ENCODE measurements at places on chromosomes 1 and 21.

DNA sequence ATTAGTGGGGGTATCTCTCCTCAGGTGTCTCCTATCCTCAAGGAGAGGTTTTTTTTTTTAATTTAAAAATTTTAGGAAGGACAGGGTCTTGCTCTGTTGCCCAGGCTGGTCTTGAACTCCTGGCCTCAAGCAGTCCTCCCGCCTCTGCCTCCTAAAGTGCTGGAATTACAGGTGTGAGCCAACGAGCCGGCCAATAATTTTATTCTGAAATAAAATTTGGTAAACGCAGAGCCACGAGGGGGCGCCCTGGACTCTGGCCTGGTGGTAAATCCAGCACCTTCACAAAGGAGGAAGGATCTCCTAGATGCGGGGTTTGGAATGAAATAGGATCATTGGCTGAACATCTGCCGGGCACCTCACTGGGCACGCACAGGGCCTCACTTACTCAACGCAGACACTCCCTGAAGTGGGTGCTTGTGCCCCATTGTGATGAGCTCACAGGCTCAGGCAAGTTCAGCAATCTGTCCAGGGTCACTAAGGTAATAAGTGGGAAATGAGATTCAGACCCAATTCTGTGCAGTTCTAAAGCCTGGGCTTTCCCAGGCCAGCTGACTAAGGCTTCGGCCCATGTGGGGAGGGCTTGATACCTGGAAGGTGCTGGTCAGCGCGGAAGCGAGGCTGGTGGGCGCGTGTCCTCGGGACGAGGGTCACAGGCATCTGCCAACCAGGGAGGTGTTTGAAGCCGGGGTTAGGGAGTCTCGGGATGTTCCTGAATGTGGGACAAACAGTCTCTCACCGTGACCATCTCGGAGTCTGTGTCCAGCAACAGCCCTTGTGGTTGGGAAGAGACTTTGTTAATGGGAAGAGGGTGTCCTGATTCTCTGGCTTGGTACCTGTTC is 32.7 kb upstream of the ETV3 start:
- DNase-seq = no peak

DNA sequence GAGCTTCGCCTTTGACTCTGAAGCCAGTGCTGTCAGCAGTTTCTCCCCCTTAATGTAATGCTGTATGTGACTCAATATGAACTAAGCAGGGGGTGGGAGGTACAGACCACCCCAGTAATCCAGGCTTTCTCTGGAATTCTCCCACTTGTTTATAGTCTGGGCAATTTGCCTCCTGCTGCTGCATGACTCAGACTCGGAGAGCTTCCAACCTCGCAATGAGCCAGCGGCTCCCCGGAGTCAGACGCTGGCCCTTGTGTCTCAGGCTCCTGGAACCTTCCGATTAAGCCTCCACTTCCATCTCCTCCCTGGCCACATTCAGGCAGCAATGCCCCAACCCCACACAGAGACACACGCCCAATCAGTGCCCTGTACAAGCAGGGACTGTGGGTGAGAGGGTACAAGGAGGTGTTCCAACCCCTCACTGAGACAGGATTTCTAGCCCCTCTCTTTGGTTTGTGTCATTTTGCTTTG is 471.7 kb upstream of the VAMP3 start:
- DNase-seq = no peak

DNA sequence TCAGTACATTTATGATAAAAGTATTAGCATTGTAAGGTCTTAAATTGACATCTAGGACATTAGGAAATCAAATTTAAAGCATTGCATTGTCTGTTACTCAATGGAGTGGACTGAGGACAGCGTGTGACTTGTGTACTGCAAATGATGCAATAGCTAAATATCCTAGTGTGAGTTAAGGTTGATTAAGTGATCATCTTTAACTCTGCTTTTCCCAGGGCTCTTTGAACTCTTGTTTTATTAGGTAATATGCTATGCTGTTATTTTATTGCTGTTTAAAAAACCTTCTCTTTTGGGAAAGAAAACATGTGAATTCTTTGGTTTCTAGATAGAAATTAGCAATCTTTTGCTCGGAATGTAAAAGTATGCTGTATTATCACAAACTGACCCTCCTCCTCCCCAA is 38.6 kb downstream of the NFIA start:
- no peak for DNase-seq

- DNase-seq = no peak
Observed at GRCh38 chr1:100277866-100278265, 11.8 kb downstream of the RTCA start.

DNA sequence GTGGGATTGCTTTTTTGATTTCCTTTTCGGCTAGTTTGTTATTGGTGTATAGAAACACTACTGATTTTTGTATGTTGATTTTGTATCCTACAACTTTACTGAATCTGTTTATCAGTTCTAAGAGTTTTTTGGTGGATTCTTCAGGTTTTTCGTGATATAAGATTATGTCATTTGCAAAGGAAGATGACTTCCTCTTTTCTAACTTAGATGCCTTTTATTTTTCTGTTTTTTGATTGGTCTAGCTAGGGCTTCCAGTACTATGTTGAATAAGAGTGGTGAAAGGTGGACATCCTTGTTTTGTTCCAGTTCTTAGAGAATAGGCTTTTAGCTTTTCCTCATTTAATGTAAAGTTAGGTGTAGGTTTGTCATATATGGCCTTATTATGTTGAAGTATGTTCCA is 13.1 kb upstream of the NHLH2 start:
- no peak for DNase-seq

DNA sequence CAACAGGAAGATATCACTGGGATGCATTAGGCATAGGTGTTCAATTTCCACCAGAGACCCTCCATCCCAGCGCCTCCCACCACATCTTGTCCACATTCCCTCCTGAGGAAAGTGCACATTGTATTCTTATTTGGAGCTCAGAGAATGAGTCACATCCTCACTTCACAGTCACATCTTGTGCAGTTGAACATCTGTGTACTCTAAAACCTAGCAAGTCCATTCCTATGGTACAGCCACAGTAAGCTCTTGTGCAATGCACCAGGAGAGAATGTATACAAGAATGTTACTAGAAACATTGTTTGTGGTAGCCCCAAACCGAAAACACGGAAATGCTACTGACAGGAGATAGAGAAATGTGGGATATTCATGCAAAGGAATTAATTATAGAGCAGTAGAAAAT is 1.6 kb upstream of the KDF1 start:
- DNase-seq = no peak

GRCh38 chr1:232901255-232901654 is 49.2 kb upstream of the NTPCR start:
- DNase-seq = no peak

DNA sequence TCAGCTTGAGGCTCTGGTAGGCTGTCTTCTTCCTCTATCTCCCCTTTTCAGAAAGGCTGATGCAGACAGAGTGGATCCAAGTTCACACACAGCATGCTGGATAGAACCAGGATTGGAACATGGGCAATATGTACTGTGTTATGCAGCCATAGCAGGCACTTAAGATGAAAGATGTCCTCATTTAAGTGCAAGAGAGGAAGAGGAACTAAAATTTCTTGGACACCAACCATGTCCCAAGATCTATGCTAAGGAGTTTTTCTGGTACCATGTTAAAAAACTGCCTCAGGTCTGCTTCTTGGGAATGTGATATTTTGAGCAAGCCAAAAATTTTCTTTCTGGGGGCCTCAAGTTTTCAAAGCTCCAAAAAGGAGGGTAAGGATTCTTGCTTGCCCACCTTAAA is 1.2 kb downstream of the SDHB start:
- DNase-seq = no peak

GRCh38 chr1:93677729-93678128 is 3.9 kb downstream of the BCAR3 start:
- DNase-seq = no peak

DNA sequence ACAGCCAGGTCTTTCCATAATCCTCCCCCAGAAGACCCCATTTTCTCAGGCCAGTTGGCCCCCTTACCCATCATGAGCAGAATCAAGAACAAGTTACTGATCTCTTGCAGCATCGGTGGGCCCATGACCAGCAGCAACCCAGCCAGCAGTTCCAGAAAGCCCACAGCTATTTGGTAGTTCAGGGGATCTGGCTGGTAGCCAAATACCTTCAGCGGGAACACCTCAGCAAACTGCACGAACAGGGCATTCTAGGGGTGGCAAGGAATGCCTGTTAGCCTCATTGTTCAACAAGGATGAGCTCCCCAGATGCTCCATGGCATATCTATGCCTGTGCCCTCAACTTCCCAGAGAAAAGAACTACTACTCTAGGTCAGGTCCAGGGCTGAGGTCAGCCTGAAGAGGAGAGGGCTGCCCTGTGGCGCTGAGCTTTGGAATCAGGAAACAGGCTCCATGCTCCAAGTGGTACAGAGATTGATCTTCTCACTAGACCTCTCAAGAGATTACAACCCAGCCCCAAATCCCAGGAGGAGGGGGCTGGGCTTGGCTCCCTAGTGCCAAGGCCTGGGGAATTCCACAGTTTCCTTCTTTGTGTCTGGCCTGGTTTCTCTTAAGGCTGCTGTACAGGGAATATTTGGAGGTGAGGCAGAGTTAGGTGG is 1.3 kb downstream of the TMEM35B start:
- DNase-seq = no peak

GRCh38 chr1:72516264-72516663 is 233.9 kb upstream of the NEGR1 start:
- no peak for DNase-seq

DNA sequence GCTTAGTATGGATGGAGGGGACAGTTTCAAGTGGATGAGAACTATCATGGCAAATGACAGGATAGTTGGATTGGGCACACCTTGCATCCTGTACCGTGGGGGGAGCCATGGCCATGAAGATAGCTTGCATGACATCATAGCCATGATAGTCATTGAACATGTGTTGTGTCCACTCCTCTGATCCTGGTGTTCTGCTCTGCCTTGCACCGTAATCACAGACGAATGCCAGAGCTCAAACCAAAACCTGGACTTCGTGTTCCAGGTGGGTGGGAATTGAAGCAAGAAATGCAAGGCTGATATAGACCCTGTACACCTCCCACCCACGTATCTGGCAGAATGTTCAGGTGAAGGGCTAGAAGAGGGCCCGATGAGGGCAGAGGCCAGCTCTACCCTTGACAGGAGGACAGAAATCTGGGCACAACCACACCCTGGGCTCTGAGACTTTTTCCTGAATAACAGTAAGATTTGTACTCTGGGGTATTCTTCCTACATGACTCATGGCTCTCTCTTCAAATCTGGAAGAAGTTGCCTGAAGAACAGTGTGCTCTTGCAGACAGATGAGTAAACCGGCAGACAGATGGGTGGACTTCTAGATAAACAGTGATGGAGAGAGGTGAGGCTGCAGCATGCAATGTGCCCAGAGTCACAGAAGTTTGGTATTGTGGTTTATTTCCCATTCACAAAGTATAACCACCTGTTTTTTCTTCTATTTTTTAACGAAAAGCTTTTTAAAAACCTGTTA is 45.0 kb downstream of the KCNJ6 start:
- DNase-seq = no peak

GRCh38 chr21:22927469-22927868 is 1929.3 kb downstream of the NCAM2 start:
- DNase-seq = no peak

DNA sequence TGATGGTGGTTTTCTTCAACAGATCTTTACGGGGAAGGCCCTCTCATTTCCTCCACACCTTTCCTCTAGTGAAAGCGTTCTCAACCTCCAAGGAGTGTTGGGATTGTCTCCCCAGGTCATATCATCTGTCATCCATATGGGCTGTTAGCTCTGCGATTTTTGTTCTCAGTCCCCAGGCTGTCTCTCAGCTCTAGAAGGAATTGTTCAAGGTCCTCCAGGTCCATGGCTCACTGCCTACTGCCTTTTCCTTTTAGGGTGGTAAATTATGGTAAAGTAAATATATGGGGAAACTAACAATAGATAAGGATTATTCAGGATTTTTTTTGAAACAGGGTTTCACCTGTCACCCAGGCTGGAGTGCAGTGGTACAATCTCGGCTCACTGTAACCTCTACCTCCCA is 37.6 kb downstream of the ELF3 start:
- DNase-seq = no peak

DNA sequence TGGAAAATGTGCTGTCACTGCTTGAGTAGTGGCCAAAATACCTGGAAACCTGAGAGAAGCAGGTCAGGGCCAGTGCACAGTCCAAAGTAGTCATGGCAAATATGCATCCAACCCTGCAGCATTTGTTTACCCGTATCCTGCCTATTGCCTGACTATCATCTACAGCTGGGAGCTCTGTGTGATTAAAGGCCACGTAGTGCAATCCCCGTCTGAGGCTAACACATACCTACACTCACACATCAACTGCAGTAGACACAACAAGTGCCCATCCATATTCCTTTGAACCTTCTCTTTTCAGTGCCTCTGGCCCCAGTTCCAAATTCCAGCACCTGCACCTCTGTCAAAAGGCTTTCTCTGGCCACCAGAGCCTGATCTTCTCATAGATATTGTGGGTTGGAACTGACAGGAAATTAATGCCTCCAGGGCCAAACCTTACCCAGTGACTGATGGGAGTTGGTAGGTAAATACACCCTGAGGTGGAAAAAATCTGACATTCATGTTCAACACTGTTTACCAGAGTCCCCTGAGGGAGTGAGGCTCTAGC is 383.0 kb downstream of the SETD4 start:
- DNase-seq = no peak

- DNase-seq = no peak
Observed at GRCh38 chr21:21165063-21165645, 166.9 kb downstream of the NCAM2 start.

- no peak for DNase-seq
Observed at GRCh38 chr1:15282038-15282437, 35.0 kb downstream of the FHAD1 start.

GRCh38 chr1:34188418-34188817 is 11.7 kb downstream of the C1orf94 start:
- DNase-seq = no peak

- no peak for DNase-seq
Observed at GRCh38 chr1:173195596-173196088, 11.5 kb downstream of the TNFSF4 start.

- DNase-seq = no peak
Observed at GRCh38 chr21:44498280-44499210, 41.5 kb downstream of the KRTAP10-1 start.

- no peak for DNase-seq
Observed at GRCh38 chr21:31282095-31282709, 61.9 kb downstream of the TIAM1 start.

DNA sequence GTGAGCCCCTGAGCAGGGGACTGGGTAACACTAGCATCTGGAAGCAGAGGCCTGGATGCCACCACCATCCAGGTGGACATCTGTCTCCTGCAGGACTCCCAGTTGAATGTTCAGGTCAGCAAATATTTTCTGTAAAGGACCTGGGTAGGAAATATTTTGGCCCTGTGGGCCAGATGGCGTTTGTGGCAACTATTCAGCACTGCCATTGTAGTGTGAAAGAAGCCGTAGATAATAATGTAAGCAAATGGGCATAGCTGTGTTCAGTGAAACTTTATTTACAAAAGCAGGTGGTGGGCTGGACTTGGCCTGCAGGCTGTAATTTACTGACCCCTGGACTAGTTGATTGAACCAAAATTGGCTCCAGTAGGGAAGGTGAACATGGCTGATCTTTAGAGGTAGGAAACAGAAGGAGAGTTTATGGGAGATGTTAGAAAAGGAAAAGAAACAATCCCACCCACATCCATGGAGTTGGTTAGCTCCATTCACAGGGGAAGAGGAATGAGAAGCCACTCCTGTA is 20.0 kb upstream of the CD101 start:
- DNase-seq = no peak
